ENCODE measurements at places on chromosomes 2 and 18. TPM values are rescaled to one million over a fixed set of nuclear protein-coding genes. Genes with fewer than 3 reads are reported as not detected.

IL1RL1 gene
- 0.26 TPM for total RNA-seq

POTEI gene
- not detected for total RNA-seq

PTH2R gene
- total RNA-seq: not detected

IWS1 gene
- total RNA-seq: 55.0 TPM

GRP gene
- not detected for total RNA-seq

L3MBTL4 gene
- total RNA-seq: 0.11 TPM

REG3G gene
- not detected for total RNA-seq

DNA sequence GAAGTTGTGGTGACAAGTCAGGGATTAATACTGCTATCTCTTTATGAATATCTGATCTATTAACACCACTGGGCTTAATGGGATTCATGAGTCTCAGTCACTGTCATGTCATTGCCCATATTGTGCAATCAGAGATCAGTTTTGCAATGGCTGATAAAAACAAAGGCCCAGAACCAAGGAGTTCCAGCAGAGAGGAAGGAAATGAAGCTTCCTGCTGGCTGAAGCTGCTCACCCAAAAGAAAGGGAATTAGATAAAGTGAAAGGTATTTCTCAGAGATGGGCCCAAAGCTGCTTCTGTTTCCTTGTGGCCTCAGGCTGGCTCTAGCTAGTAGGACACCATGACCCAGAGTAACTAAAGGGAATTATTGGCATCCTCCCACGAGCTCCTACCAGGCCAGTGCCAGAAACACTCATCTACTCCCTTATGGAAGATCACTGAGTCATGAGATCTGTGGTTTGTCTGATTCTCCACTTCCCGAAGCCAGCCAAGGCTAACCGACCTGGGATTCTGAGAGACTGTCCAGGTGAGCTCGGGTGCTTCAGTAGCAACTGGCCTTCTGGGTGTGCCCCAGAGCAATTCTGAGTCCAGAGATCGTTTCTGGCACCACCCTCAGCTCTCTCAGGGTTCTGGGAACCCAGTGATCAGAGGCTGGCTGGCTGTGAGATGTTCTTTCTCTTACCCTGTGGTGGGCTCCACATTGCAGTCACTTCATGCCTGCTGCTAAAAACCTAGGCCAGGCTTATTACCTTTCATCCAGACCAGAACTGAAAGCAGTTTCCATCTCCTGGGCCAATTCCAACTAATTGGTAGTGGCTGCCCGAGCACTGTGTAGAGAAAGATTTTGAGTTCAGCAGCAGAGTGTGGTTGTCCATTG, 129.5 kb upstream of the PELI1 start:
- no peak for DNase-seq

GRCh38 chr2:150483532-150483931, 3.9 kb downstream of the RND3 start:
- no peak for DNase-seq

GRCh38 chr2:176138526-176138922, 9.0 kb downstream of the HOXD8 start:
- no peak for DNase-seq

DNA sequence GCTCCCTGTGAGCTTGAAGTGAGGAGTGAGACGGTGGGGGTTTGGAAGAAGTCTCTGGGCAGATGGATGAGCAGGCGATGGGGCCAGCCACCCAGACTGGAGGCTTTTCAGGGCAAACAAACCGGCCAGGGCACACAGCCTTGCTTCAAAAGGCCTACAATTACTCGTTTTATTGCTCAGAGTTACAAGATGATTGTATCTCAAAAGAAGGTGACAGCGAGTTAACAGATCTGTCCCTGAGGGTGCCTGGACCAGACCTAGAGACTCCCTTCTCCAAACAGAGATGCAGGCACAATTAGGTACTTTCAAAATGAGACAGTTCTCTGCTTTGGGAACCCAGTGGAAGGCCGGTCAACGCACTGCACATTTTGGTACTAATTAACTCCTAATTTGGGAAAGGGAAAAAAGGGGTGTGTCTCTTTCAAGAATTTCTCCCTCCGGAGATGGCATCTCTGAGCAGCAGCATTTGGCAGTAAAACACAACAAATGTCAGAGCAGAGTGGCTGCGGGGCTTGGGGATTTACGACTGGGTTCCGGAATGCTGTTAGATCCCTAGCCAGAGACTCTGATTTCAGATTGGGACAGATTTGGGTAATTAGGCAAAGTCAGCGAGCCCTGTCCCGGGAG, 226.7 kb downstream of the TTC32 start:
- DNase-seq: no peak

GRCh38 chr2:73260338-73260984, 23.8 kb downstream of the FBXO41 start:
- DNase-seq: peak; percentile 41

- DNase-seq: no peak
These were observed 726.0 kb downstream of the ERBB4 start for GRCh38 chr2:211812587-211812986.

- DNase-seq: peak; percentile 9
These were observed 477.3 kb downstream of the LPIN1 start for GRCh38 chr2:12223732-12224131.

GRCh38 chr2:96977631-96978195, 8.7 kb downstream of the FAM178B start:
- DNase-seq: peak; percentile 37

GRCh38 chr2:127105656-127106456, 1.1 kb downstream of the BIN1 start:
- no peak for DNase-seq

DNA sequence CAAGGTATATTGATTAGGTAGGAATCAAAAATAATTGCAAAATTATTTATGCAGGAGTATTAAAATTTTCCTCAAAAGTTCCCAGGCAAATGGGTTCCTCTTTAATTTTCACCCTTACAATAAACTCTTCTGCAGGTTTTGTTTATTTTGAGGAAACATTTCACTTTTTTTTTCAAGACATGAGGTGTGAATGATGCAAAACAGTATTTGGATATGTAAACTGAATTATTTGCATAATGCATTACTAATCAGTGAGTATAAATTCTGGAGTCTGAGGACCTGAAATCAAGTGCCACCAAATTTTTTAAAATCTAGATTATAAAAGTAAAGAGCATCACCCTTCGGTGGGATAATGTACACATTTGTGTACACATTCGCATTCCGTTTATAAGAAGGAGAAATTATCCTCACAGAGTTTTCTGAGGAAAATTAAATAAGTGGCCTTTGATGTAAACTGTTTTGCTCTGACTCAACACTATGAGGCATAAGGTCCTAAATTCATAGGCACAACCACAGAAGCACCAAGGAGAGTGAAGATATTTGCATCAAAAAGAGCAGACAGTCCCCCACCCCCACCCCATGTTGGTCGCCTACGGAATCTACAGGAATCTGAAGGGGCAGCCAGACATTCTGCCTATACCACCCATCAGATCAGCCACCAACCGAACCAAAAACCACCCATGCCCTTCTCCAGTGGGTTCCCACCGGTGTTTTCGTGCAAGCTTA, 33.1 kb downstream of the BCL11A start:
- no peak for DNase-seq

DNA sequence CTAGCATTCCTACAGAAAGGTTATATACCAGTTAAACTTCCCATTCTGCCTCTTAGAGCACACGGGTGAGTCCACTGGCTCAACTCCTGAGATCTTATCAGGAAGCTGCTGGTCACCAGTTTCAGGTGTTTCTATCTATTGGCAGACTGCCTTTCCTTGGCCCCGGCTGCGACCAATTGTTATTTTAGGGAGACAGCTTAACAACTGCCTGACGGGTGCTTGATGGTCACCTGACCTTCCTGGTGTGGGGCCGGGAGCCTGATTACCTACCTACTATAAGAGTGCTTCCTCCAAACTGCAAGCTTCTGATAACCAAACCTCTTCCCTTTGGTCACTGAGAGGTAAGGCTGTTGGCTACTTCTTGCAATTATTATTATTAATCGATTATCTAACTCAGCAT, 122.1 kb upstream of the XIRP2 start:
- no peak for DNase-seq

GRCh38 chr18:66734451-66734850, 130.6 kb upstream of the CDH19 start:
- no peak for DNase-seq

DNA sequence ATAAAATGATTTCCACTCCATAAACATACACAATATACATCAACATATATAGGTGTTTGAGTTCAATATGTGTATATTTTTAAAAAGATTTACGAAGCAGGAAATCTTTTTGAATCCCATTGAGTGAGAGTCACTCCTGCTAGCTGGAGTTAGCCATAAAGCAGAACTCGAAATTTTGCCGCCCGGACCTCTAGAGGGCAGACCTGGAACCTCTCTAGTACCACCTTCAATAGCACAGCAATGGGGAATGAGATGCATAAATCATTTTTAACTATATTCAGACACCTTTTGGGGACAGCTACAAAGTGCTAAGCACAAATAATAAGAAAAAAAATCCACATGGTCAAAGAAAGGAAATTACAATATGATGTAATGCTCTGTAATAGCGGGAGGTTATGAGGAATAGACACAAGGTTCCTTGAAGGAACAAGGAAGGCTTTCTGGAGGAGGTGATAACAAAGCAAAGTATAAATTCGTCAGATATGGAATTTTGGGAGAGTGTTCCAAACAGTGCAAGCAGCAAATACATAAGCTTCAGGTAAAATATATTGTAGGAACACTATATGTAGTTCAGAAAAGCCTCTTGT, 533.4 kb downstream of the ERBB4 start:
- peak; percentile 28 for DNase-seq

DNA sequence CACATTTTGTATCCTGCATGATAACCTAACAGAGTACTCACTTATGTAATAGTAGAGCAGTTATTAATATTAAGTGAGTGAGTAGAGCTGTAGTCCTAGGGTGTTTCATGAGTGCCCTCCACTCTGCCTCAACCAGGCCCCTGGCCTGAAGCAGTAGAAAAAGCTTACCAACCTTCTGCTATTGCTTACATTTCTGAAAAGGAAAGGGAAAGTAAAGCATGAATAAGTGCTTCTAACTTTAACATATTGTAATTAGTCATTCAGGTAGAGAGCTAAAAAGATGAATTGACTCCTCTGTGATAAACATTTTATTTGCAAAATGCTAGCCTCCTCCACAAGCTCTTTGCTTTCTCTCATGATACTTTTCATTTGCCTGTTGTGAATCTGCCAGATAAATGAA, 94.7 kb upstream of the RPE start:
- no peak for DNase-seq

DNA sequence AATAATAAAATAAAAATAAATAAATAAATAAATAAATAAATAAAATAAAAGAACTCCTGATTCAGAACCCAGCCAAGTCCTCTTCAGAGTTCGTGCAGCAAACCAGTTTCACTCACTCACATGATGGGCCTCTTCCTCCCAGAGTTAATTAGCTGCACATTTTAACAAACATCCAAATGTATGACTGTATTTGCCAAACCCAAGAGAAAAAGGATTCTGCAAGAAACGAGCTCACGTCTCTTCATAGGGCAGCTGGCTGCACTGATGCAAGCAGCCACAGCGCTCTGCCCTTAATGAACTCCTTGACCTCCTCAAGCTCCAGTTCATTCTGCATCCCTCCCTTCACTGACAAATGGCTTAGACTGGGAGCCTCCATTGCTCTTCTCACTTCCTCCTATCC, 55.1 kb downstream of the MREG start:
- DNase-seq: no peak

GRCh38 chr2:241986836-241987641, 117.5 kb downstream of the RTP5 start:
- no peak for DNase-seq

GRCh38 chr2:31828891-31829290, 181.9 kb downstream of the MEMO1 start:
- DNase-seq: no peak
